ENCODE measurements at places on chromosomes 1 and 21. TPM values are rescaled to one million over a fixed set of nuclear protein-coding genes. Genes with fewer than 3 reads are reported as not detected.

The EFNA3 gene
- total RNA-seq: 4.6 TPM

The AJAP1 gene
- not detected for total RNA-seq

The FAM229A gene
- 2.9 TPM for total RNA-seq

The RXFP4 gene
- total RNA-seq: not detected

The BEND5 gene
- not detected for total RNA-seq

The S100A12 gene
- not detected for total RNA-seq

The FOXD3 gene
- 0.90 TPM for total RNA-seq

The PTGS2 gene
- total RNA-seq: 9.0 TPM

The BARHL2 gene
- not detected for total RNA-seq

The F13B gene
- not detected for total RNA-seq

The TMPRSS15 gene
- not detected for total RNA-seq

The ACTL8 gene
- total RNA-seq: 1.6 TPM

The PGLYRP4 gene
- total RNA-seq: not detected

The FAM110D gene
- total RNA-seq: not detected

The SHE gene
- total RNA-seq: 0.05 TPM

The THEM5 gene
- total RNA-seq: not detected

The SYT11 gene
- total RNA-seq: 1.3 TPM

The TMEM79 gene
- total RNA-seq: 7.7 TPM

The DENND2D gene
- total RNA-seq: 1.5 TPM

The CLCA1 gene
- total RNA-seq: not detected

The MYBPHL gene
- not detected for total RNA-seq

The FCRL4 gene
- not detected for total RNA-seq

The RASAL2 gene
- total RNA-seq: 18.6 TPM

The ZBTB40 gene
- total RNA-seq: 5.3 TPM

The DYNLT4 gene
- total RNA-seq: 0.64 TPM

The DAB1 gene
- total RNA-seq: not detected

The PRDX6 gene
- total RNA-seq: 280 TPM

The OTUD7B gene
- 8.1 TPM for total RNA-seq

The SMIM1 gene
- total RNA-seq: 2.1 TPM

The TRIM46 gene
- 1.4 TPM for total RNA-seq

The NSL1 gene
- 32.6 TPM for total RNA-seq

The NBPF8 gene
- 3.9 TPM for total RNA-seq

The CFAP107 gene
- total RNA-seq: not detected

The RIPPLY3 gene
- total RNA-seq: 0.64 TPM

The LMNA gene
- total RNA-seq: 740 TPM

The FAM177B gene
- total RNA-seq: not detected

The ADGRL4 gene
- not detected for total RNA-seq

The PTAFR gene
- 0.23 TPM for total RNA-seq

The KCNE2 gene
- total RNA-seq: not detected

The GPR161 gene
- 15.1 TPM for total RNA-seq

The AUNIP gene
- total RNA-seq: 5.8 TPM

The RC3H1 gene
- 6.4 TPM for total RNA-seq

The SNX7 gene
- 24.8 TPM for total RNA-seq

The SLC6A9 gene
- 14.6 TPM for total RNA-seq

The TSACC gene
- 1.4 TPM for total RNA-seq

The TEX38 gene
- not detected for total RNA-seq

The S100A7 gene
- total RNA-seq: not detected

The HSD17B7 gene
- 9.8 TPM for total RNA-seq

The TMEM240 gene
- total RNA-seq: 0.52 TPM

The PLEKHN1 gene
- 6.4 TPM for total RNA-seq

The RIMS3 gene
- 0.46 TPM for total RNA-seq

The TDRD5 gene
- 0.09 TPM for total RNA-seq

The B3GALT5 gene
- 0.23 TPM for total RNA-seq

The SLC9C2 gene
- total RNA-seq: not detected
